Activated T-cell treated with anti-CD3 and anti-CD28 coated beads for 24 hours (primary cell): ENCODE measurements at places on chromosomes 11 and 22.
A peak's percentile ranks its signal among the peaks of the same experiment; 100 is the strongest.

- no peak for DNase-seq
Measured at GRCh38 chr22:32040324-32040904, 2.6 kb upstream of the SLC5A1 start.

- no peak for DNase-seq
Measured at GRCh38 chr11:31487848-31488247, 21.6 kb downstream of the IMMP1L start.

- DNase-seq: no peak
Measured at GRCh38 chr11:97871816-97872215, 1148.9 kb upstream of the CNTN5 start.

DNA sequence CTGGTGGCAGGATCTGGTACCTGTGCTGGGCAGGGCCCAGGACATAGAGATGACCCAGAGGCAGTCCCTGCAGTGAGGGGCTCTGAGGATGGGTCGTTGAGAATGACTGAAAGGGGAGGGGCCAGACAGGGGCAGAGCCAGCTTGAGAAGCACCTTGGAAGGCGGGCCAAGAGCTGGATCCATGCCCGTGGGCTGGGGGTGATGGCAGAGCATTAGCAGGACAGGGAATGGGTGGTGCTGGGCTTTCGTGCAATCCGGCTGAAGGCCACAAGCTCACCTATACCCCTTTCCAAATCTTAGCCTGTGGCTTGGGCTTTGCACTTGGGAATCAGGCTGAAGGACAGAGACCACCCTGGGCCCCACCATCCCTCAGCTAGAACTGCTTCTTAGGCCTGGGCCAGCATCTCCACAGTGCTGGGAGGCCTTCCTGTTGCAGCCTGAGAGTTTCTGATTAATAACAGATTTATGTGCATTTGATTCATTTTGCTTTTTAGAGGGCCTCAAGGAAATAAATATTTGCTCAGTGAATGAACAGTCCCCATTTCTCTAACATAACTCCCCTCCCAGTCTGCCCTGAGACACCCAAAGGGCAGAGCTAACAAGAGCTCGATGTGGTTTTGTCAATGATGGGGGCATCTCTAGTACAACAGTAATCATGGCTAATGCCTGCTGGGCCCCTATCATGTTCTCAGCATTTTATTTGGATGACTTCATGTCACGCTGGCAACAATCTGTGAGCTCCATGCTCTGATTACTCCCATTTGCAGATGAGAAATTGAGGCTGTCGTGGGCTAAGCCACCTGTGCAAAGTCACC is 39.3 kb downstream of the RIBC2 start:
- DNase-seq: no peak

DNA sequence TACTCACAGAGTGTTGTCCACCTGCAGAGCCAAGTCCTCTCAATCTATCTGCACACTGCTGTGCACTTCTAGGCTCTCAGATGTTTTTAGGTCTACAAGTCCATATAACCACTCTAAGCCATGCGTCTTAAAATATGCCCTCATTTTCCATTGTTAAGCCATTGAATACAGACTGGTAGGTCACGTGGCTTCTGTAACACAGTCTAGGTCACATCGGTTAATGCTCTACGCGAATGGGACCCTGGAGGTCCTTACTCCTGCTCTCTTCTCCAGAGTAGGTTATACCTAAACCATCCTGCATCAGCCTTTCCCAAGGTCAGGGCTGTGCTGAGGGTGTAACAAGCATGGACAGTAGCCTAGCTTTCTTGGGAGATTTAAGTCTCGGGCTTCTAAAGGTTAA is 819 bp downstream of the JAML start:
- DNase-seq: no peak

GRCh38 chr11:58003036-58003435 is 20.6 kb upstream of the OR9Q1 start:
- no peak for DNase-seq

DNA sequence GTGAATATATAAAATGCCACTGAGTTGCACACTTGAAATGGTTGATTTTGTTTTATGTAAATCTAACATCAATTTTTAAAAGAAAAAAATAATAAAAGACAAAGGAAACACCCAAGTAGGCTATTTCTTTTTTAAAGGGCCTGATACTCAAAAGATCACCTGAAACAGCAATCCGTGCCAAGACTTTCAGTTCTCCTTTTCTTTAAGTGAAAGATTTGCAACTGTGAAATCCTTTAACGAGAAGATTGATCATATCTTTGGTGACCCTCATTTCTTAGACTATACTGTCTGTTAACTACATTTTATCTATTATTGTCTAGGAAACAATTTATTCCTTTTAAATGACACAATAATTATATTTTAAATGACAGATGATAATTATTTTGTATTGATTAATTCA is 1841.5 kb downstream of the LRRC4C start:
- DNase-seq: no peak

DNA sequence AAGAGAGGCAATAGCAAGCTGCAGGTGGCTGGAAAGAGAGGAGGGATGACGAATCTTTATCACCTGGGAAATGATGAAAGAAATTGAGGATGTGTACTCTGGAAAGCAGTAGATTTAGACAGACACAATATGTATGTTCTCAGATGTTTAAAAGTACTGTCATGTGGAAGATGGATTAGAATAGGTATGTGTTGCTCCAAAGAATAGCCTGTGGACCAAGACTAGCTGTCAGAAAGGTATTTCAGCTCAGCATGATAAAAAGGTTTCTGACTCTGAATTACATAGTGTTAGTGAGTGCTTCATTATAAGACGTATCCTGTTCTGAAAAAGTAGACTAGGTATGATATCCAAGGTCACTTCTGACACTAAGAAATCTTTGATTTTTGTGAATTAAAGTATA is 322.4 kb downstream of the CNTN5 start:
- no peak for DNase-seq

- DNase-seq: no peak
Measured at GRCh38 chr22:48428631-48429371, 1398.9 kb downstream of the BRD1 start.

DNA sequence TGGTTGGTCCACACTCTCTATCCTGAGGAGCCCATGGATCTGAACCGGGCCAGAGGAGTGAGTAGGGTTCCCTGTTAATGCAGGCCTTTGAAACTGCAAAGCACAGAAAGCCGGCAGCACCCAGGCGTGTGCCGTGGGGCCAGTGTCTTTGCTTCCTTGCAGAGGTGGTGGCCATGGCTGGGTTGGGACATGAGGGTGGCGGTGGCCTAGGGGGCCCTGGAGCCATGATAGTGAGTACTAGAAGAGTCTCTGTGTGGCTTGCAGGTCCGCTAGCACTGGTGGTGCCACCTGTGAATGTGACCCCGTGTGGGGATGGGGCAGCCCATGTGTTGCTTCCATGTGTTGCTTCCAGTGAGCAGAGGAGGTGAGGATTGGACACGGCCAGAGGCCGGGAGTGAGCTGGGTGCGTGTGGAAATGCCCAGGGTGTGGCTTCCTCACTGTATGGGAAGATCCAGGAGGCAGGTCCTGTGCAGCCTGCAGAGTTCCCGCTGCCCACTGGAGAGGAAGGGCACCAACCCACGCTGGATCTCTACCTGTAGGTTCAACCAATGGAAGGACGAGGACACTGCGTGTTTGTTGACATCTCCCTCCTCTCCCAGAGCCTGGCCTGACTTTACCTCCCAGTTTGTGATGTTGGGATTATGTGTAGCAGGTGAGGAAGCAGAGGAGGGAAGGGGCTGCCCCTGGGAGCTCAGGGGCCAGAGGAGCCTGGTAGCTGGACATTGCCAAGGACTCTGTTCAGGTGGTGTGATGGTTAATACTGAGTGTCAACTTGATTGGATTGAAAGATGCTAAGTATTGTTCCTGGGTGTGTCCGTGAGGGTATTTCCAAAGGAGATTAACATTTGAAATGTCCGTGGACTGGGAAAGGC is 796.6 kb downstream of the TBC1D22A start:
- DNase-seq: no peak

- no peak for DNase-seq
Measured at GRCh38 chr11:2249189-2249916, 21.0 kb downstream of the ASCL2 start.

GRCh38 chr11:26837154-26837553 is 115.3 kb upstream of the SLC5A12 start:
- no peak for DNase-seq

GRCh38 chr11:72190631-72191071 is 1.3 kb upstream of the FOLR1 start:
- DNase-seq: no peak

DNA sequence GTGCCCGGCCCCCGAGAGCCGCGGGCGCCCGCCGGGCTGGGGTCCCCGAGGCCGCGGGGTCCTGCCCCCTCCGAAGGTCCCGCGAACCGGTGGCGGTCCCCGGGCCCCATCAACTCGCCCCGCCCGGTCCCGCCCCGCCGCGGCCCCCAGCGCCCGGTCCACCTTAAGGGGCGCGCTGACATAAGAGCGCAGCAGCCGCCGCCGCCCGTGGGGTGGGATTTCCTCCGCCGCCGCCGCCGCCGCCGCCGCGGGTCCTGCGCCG is at the start of gene ZDHHC8:
TSS of gene ZDHHC8 (plus strand) at position 208 of the 262 bp plus-strand sequence. CDS start 144 bp downstream, outside the sequence.
- DNase-seq: peak; percentile 30

GRCh38 chr22:43829904-43830851 is 18.1 kb upstream of the EFCAB6 start:
- DNase-seq: no peak

- DNase-seq: no peak
Measured at GRCh38 chr11:19430346-19430745, 189.6 kb upstream of the E2F8 start.

DNA sequence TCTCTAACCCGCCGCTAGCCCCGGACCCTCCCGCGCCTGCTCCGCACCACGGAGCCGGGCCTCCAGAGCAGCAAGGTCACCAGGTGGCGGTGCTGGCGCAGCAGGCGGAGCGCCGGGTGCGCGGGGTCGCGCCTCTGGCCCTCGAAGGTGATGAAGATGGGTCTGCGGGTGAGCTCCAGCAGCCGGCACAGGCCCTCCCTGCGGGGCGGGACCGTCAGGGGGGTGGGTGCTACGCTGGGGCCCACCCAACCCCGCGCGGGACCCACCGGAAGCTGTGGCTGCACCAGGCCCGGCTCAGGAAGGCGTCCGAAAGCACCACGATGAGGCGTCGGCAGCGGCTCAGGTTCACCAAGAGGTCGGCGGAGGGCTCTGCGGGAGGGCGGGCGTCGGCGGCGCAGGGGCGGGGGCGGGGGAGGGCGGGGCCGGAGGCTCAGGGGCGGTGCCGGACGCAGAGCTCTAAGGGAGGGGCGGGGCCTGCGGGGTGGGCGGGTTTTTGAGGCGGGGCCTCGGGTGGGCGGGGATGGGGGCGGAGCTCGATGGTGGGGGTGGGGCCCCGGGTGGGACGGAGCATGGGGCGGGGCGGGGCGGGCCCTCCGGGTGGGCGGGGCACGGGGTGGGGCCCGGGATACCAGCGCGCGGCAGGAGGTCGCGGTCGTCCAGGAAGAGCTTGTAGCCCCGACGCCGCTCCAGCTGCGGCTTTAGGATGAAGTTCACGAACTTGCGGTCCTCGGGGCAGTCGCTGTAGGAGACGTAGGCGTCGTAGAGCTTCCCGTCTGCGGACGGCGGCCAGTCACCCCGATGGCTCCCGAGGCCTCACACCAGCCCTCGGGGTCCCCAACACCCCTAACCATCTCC is 7.8 kb downstream of the SIGIRR start:
- peak; percentile 82 for DNase-seq

GRCh38 chr11:133215596-133216230 is 316.6 kb downstream of the OPCML start:
- DNase-seq: no peak

- no peak for DNase-seq
Measured at GRCh38 chr11:57430952-57431351, 4.0 kb upstream of the SLC43A3 start.

DNA sequence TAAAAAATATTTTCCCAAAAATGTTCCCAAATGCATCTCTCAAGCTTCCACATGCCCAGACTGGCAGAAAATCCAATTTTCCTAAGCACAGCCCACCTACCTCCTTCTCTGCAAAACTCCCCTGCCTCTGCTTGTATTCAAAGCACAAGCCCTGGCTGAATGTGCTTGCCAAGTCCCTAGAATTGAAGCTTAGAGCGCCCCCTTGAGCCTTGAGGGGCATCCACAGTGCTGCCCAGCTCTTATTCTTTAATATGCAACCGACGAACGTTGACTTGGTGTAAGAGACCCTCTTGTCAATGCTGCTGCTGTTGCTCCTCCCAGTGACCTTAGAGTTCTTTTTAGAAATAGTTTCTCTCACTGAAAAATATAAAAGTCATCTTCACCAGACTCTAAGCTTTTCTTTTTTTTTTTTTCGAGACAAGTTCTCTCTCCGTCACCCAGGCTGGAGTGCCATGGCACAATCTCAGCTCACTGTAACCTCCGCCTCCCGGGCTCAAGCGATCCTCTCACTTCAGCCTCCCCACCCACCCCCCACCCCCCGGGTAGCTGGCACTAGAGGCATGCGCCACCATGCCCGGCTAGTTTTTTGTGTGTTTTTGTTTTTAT is 63.5 kb upstream of the CAPRIN1 start:
- DNase-seq: peak; percentile 63

DNA sequence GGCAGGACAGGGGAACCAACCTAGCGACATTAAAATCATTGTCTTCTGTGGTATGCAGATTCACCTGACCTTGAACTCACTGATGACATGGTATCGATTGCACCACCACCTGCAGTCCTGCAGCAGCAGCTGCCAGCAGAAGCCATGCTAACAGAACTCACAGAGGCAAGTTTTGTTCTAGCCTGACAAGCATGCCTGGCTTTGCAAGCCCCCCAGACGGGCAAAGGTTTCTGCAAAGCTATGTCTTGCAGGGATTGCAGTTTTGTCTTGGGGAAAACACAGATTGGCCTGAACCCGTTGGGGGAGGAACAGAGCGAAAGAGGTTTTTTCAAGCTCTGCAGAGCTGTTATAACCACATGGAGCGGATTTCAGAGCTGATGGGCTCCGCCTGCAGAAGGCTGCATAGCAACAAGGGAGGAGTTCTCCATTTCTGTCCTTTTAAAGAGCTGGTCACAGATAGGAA is 221.0 kb downstream of the HIPK3 start:
- DNase-seq: no peak

GRCh38 chr11:8593455-8593854 is 573 bp downstream of the STK33 start:
- no peak for DNase-seq

- peak; percentile 11 for DNase-seq
Measured at GRCh38 chr11:77147668-77148321, 19.7 kb downstream of the MYO7A start.

- DNase-seq: no peak
Measured at GRCh38 chr22:40595497-40596234, 40.9 kb downstream of the MRTFA start.

DNA sequence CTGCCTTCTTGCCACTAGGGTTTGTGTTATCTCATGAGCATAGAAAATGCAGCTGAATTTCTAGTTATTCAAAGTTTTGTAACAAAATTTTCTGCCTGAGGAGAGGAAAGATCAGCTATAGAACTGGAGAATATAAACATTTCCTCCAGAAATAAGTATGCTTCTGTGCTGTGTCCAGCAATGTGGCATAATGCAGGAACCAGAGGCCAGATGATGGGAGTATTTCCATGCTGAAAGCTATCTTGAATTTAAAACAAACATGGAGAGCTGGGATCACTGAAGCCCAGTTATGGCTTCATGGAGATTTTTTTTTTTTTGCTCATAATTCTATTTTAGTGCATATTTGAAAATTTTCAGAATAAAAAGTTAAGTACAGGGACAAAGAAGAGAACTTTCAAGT is 608.2 kb downstream of the SOX6 start:
- DNase-seq: no peak

GRCh38 chr11:72741849-72742512 is 10.2 kb downstream of the ARAP1 start:
- DNase-seq: no peak
